ENCODE measurements at places on chromosomes 6 and 20.

GRCh38 chr6:137011406-137011805 lies 33.4 kb downstream of the IL20RA start:
- no peak for DNase-seq

GRCh38 chr6:80938131-80938530 lies 814.4 kb downstream of the TENT5A start:
- DNase-seq: no peak

- no peak for DNase-seq
Measured at GRCh38 chr6:157393669-157394327, 12.8 kb downstream of the ZDHHC14 start.

DNA sequence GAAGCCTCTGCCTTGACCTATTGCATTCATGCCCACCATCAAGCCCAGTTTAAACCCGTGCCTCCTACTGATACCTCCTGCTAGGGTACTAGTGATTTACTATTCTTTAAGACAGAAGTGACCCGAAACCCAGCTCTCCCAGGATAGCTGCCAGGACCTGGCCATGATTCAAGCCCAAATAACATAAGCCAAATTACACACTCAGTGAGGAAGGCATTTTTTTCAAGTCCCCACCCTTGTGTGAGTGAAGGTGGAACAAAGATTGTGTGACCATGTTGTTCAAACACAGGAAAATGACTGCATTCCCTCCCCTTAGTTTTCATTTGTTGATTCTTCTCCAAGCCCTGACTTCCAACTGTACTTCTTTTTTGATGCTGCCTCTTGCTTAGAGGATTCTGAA lies 3.7 kb upstream of the KAT14 start:
- DNase-seq: peak; percentile 28

- no peak for DNase-seq
Measured at GRCh38 chr6:162685586-162685985, 42.0 kb downstream of the PRKN start.

DNA sequence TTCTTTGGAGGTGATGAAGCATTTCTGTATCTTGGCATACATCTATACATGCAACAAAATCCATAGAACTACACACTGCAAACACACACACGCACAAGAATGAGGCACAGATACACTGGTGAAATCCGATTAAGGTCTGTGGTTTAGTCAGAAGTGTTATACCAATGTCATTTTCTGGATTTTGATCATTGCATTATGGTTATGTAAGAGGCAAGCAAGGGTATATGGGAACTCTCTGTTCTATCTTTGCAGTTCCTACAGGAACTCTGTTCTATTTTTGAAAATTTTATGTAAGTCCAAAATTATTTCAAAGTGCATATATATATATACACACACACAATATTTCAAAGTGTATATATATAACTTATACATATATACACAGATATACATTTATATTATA lies 101.7 kb downstream of the SYNDIG1 start:
- DNase-seq: no peak

DNA sequence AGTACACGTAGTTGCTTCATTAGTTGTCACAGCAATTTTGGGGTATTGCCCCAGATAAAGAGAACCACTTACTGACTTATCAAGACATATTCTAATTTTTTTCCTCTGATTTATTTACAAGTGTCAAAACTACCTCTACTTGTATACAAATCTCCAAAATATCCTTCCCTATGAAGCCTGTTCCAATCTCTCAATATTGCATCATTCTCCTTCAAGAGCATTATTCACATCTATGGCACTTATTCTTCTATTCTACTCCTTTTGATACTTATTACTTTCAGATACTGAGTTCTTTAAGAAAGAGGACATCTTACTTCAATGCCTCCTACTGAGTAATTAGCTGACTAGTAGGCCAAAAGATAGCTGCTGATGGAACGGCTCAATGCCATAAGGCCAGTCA lies 105.2 kb downstream of the SMLR1 start:
- no peak for DNase-seq

DNA sequence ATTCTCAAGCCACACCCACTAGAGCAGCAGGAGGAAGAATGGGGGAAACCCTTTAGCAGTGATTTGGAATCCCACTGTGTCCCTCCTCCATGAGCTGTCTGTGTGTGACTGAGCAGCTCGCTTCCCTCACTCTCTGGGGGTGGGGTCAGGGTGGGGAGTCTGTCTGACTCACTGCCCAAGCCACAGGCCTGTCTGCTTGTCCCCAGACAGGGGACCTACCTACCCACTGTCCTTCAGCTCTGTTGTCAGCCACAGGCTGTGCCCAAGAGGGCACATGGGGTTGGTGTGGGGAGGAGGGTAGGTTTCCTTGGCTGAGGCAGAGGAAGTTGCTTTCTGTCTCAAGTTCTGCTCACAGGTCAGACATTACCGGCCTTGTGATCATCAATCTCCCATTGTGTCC lies 127.0 kb downstream of the MAFB start:
- DNase-seq: peak; percentile 19

- no peak for DNase-seq
Measured at GRCh38 chr6:132714160-132714559, 305 bp upstream of the VNN1 start.

- no peak for DNase-seq
Measured at GRCh38 chr6:56424064-56424463, 176.7 kb upstream of the COL21A1 start.

GRCh38 chr6:71252960-71253359 lies 35.7 kb upstream of the OGFRL1 start:
- no peak for DNase-seq

GRCh38 chr20:33602826-33603590 lies 59.1 kb upstream of the C20orf144 start:
- DNase-seq: no peak

DNA sequence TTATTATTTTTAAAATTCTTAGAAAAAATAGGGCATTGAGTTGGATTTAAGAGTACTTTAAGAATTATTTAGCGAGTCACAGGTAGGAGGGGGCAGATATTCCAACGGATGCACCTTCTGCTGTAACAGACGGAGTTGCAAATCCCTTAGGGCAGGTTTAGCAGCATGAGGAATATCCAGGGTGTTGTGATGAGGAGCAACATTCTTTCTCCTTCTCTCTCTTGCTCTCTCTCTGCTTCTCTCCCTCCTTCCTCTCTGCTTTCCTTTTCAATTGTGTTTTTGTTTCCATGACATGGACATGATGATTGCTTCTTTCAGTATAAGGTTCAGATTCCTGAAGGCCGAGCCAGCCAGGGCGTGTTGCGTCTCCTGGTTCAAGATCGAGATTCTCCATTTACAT lies 28.9 kb downstream of the CDH26 start:
- DNase-seq: no peak

DNA sequence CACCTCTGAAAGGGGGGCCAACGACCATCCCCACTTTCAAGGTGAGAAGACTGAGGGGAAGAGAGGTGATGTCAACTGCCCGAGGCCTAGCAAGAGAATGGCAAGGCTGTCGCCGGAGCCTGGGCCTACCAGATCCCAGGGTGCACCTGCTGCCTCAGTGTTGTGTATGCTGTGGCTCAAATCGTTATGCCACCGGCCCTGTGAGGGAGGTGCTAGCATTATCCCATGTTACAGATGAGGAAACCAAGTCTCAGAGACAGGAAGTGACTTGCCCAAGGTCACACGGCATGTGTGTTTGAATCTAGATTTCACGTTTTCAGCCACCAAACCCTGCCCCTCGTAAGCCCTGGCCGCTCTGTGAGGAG lies 152.5 kb downstream of the CEBPB start:
- DNase-seq: no peak

Data from transverse colon (tissue), 4 donors.